ENCODE measurements at places on chromosomes 3 and 15. TPM values are rescaled to one million over a fixed set of nuclear protein-coding genes. Genes with fewer than 3 reads are reported as not detected.

DNA sequence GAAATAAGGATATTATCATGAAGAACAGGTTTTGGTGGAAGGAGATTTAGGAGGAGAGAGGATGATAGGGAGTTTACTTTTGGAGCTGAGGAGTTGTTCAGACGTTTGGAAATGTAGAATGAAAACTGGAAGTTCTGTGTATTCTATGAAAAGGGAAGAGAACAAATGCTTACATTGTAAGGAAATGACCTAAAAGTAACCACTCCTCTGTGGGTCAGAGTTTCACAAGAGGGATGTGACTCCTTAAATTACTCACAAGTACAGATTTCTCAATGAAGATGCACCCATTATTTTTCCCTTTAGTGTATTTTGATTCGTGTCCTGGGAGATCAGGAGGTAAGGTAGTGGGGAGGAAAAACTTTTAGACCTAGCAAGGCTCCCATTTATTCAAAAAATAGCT lies 4.0 kb downstream of the RNF13 start:
- peak overlapping the region; percentile 46 for H3K27ac ChIP-seq
- H3K4me3 ChIP-seq, result peak overlapping the region; percentile 8
- H3K36me3 ChIP-seq, result no peaks in the 10 kb centered on the region
- H3K4me1 ChIP-seq, result peaks cover 35% of the 10 kb centered on the region
- H3K27me3 ChIP-seq, result no peaks in the 10 kb centered on the region
- no peak for DNase-seq

DNA sequence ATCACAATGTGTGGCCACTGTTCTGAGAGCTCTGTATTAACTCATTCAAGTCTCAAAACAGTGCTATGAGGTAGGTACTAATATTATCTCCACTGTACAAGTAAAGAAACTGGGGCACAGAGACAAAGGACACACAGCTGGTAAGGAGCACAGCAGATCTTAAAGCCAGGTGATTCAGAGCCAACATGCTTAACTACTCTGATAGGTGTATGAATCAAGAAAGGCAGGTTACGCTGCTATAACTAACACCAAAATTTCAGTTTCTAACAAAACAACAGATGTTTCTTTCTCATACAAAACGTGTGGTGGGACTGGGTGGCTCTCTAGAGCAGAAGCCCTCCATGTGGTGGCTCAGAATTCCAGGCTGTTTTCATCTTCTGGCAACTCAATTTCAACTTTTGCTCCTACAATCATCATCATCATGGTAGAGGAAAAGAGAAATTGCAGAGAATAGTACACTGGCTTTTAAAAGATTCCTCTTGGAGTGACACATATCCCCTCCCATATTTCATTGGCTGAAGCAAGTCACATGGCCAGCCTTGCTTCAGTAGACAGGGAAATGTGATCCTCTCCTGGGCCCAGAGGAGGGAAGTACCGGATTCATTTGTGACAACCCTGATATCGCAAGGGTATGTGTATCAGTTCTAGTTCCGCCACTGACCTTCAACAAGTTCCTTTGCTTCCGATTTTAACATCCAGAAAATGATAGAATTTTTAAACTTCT lies 126.2 kb upstream of the PTX3 start:
- H3K36me3 ChIP-seq, result no peaks in the 10 kb centered on the region
- no peak overlapping the region for H3K4me3 ChIP-seq
- H3K27me3 ChIP-seq, result no peaks in the 10 kb centered on the region
- no peak overlapping the region for H3K27ac ChIP-seq

- H3K4me1 ChIP-seq, result no peaks in the 10 kb centered on the region
- no peaks in the 10 kb centered on the region for H3K36me3 ChIP-seq
- no peaks in the 10 kb centered on the region for H3K27me3 ChIP-seq
- no peak overlapping the region for H3K4me3 ChIP-seq
Observed at GRCh38 chr3:76954412-76954811, 85.5 kb upstream of the ROBO2 start.

- H3K4me3 ChIP-seq, result no peak overlapping the region
- DNase-seq, result no peak
- H3K27ac ChIP-seq, result no peak overlapping the region
- peaks cover 3% of the 10 kb centered on the region for H3K4me1 ChIP-seq
- H3K27me3 ChIP-seq, result no peaks in the 10 kb centered on the region
Observed at GRCh38 chr3:133125171-133125570, 87.0 kb downstream of the TMEM108 start.

GRCh38 chr3:126858887-126859286 lies 124.0 kb upstream of the PLXNA1 start:
- DNase-seq, result no peak
- no peak overlapping the region for H3K4me3 ChIP-seq
- H3K4me1 ChIP-seq, result no peaks in the 10 kb centered on the region
- H3K36me3 ChIP-seq, result no peaks in the 10 kb centered on the region
- H3K27me3 ChIP-seq, result no peaks in the 10 kb centered on the region

The LYSMD2 gene
- 21.6 TPM for total RNA-seq

DNA sequence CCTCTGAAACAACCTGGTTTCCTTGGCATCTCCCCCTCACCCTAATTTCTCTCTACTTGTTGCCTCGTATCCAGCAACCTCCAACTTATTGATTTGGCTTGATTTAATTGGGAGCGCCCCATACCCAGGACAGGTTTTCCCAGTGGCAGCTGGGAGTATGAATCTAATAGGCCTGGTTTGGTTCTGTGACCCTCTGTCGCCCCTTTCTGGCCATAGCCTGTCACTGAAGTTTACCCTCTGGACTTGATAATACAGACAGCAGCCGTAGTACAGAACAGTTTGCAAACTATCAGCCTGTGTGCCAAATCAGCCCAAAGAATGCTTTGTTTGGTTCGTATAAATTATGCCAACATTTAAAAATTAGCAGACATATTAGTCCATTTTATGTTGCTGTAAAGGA lies 525.1 kb upstream of the GOLIM4 start:
- H3K27ac ChIP-seq, result no peak overlapping the region
- no peaks in the 10 kb centered on the region for H3K4me1 ChIP-seq
- no peaks in the 10 kb centered on the region for H3K27me3 ChIP-seq
- H3K36me3 ChIP-seq, result no peaks in the 10 kb centered on the region
- DNase-seq, result no peak

The GNAI2 gene
- total RNA-seq, result 322 TPM

The VIPR1 gene
- 577 TPM for total RNA-seq

The TRIM42 gene
- not detected for total RNA-seq

- no peaks in the 10 kb centered on the region for H3K27me3 ChIP-seq
- no peaks in the 10 kb centered on the region for H3K36me3 ChIP-seq
- H3K4me3 ChIP-seq, result peak overlapping the region; percentile 85
- peak overlapping the region; percentile 85 for H3K27ac ChIP-seq
- peak; percentile 72 for DNase-seq
- H3K4me1 ChIP-seq, result peaks cover 35% of the 10 kb centered on the region
Observed at GRCh38 chr3:127822682-127823425, 539 bp upstream of the MGLL start.

The XPC gene
- total RNA-seq, result 45.9 TPM
